ENCODE measurements at places on chromosomes 11 and 22.

- peak; percentile 60 for DNase-seq
These were observed 10.3 kb downstream of the PRDM10 start for GRCh38 chr11:129992161-129992944.

GRCh38 chr11:121575250-121575962 lies 122.6 kb upstream of the SORL1-AS1 start:
- no peak for DNase-seq

DNA sequence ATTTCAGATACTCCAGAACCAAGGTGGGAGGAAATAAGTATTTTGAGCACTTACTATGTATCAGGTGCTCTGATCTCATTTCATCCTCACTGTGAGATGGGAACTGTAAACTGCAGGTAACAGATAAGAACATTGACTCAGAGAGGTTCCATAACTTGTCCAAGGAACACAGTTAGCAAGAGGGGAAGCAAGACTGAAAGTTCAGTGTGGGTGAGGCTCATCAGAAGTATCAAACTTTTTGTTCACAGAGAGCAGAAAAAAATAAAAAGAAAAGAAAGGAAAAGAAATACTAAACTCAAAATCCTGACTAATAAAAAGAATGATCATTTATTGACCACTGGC lies 37.1 kb downstream of the RAB30 start:
- no peak for DNase-seq

DNA sequence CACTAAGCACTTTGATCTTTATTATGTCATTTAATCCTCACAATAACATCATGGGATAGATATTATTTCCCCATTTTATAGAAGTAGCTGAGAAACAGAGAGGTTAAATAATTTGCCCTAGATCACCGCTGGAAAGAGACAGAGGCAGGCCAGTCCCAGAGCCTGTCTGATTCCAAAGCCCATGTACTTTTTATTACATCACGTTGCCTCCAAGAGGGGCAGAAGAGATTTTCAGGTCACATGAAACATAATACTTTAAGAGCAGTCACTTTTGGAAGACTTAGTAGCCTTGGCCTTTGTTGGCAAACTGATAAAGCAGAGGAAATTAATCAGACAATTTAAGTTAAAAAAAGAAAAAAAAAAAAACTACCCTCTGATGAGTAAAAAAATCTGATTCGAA lies 200.2 kb upstream of the ARHGAP20 start:
- DNase-seq = no peak

DNA sequence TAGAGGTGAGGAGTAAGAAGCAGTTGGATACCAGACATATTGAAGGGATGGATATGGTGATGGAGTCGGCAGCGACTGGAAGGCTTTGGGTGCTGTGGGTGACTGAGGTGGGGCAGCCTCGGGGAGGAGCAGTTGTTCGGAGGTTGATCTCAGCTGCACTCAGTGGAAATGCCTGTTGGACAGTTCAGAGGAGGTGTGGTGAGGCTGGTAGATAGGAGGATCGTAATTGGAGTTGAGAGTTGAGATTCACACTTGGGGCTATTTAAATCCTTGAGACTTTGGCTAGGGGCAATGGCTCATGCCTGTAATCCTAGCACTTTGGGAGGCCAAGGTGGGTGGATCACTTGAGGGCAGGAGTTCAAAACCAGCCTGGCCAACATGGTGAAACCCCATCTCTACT lies 6.9 kb downstream of the OTUB1 start:
- no peak for DNase-seq

- DNase-seq = no peak
These were observed 63.2 kb downstream of the OTOG start for GRCh38 chr11:17610085-17610894.

GRCh38 chr22:32676191-32676590 lies 125.3 kb upstream of the TIMP3 start:
- no peak for DNase-seq

GRCh38 chr11:78838417-78838816 lies 263.8 kb upstream of the NARS2 start:
- peak; percentile 26 for DNase-seq

- no peak for DNase-seq
These were observed 22.2 kb downstream of the MRGPRG start for GRCh38 chr11:3196161-3197043.

- DNase-seq = peak; percentile 87
These were observed 24.1 kb downstream of the KCNE3 start for GRCh38 chr11:74443071-74443864.

DNA sequence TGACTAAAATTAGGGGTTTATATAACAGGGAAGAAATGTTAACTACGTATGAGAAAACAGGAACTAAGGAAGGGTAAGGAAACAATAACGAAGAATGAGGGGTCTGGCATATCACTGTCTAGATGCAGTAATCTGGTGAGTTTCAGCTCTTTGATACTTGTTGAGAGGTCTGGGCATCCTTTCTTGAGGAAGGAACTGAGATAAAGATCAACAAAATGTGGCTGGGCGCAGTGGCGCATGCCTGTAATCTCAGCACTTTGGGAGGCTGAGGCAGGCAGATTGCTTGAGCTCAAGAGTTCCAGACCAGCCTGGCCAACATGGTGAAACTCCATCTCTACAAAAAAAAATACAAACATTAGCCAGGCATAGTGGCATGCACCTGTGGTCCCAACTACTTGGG lies 2.7 kb downstream of the DCDC1 start:
- DNase-seq = no peak

- no peak for DNase-seq
These were observed 1.3 kb downstream of the SELENOM start for GRCh38 chr22:31106001-31106571.

DNA sequence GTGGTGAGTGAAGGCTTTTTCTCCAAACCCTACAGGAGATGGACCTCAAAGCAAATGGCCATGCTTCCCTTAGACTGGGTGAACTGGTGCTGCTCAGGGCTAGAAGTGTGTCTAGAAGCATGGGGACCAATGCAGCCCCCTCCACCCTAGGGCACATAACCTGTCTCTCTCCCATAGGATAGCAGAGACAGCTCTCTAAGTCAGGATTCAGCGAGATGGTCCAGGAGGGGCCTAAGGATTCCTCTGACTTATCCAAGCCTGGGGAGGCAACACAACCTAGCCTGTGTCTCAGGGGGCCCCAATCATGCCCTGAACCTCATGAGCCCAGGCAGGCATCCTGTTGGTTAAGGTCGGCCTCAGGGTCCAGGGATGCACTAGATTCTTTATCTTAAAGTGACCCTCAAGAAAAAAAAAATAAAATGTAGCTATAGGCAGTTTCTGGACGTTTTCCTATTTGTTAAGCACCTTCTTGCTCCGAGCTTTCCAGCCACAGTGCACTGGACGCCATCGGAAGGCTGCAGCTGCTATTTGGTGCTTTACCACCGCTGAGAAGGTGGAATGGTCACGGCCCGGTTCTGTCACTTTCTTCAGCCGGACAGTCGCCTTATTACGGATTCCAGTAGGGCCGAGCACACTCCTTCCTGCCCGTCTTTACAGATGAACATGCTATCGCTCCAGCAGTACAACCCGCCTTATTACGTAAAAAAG lies 5.0 kb upstream of the CCND1 start:
- DNase-seq = no peak

DNA sequence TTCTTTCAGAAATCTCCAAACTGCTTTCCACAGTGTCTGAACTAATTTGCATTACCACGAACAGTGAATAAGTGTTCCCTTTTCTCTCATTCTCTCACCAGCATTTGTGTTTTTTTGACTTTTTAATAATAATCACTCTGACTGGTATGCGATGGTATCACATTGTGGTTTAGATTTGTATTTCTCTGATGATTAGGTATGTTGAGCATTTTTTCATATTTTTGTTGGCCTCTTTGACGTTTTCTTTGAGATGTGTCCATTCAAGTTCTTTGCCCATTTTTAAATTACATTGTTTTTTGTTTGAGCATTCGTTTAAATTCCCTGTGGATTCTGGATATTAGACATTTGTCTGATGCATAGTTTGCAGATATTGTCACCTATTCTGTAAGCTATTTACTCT lies 1639.6 kb upstream of the TENM4 start:
- no peak for DNase-seq

DNA sequence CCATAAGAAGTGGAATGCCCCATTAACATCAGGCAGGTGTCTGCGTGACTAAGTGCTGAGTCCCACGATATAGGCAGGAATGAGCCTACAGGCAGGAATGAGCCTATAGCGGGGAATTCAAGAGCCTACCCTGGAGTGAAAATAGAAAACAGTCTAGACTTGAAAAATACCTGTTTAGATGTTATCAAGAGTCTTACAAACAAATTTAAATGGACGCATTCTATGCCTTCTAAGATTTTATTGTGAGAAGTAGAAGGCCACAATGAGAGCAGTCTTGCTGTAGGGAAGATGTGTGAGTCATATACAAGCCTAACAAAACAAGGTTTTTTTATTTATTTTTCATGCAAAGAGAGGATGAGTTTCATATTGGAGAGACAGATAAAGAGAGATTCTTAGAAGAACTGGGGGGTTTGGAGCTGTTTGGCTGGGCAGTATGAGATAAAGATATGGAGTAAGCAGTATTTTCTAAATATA lies 200.8 kb upstream of the ZC3H12C start:
- DNase-seq = no peak

DNA sequence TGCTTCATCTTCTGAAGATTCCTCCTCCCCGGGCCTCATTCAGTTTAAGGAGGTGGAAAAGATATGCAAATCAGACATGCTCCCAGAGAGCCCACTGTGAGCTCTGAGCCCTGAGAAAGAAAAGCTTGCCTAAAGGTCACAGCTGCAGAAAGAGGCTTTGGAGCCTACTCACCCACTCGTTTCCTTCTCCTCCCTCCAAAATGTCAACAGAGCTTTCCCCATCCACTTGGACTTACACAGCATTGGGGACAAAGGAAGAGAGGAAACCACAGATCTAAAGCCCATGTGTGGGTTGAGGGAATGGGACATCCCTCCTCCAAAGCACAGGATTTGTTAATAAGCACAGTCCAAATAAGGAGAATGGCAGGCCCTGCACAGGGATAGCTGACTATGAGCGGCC lies 158.4 kb downstream of the ETS1 start:
- no peak for DNase-seq

DNA sequence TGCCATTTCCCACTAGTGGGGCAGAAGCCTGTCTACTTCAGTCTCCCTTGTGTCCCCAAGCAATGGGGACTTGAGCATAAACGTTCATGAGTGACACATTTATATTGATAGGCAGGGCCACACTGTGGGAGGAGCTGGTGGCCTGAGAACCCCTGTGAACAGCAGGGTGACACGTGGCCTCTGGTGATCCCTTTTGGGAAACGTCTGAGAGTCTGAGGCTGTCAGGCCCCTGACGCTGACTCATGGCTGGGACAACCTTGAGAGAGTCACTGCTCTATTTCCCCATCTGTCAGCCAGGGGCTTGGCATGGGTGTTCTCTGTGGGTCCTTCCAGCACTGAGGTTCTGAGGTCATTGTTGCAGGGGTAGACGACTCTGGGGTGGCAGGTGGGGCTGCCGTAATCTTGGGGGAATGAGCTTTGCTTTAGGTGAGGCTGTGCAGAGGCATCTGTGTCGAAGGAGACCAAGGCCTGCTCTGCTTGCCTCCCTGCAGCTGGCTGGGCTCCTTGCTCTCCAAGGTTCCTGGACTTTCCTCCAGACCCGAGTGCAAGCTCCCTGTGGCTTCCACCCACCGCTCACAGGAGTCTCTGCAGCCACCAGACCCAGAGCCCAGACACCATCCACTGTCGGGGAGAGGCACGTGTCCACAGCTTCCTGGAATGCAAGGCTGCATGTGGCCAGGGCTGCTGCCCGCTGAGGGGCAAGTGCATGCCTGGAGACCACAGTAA lies 54.7 kb downstream of the SMIM38 start:
- no peak for DNase-seq

- peak; percentile 2 for DNase-seq
These were observed 13.7 kb downstream of the NARS2 start for GRCh38 chr11:78560826-78561484.

DNA sequence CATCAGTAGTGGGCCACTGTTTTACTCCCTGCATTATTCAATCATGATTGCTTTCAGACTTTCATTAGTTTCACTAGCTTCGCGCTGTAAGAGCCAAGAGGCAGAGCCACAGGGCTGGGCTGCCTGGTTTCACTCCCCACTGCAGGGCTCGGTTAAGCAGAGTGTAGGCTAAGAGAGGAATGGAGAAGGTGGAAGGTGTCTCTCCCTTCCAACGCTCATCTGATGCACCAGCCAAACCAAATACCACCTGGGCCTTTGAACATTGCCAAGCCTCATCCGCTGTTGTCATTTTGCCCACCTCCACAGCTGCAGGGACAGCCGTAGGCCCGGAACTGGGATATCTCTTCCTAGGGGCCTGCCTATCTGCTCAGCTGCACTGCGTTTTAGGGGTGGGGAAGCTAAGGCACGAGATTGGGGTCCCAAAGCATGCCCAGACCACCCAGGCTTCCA lies 480 bp upstream of the SMARCB1 start:
- DNase-seq = no peak

GRCh38 chr11:103862094-103862801 lies 174.2 kb upstream of the DDI1 start:
- DNase-seq = no peak

DNA sequence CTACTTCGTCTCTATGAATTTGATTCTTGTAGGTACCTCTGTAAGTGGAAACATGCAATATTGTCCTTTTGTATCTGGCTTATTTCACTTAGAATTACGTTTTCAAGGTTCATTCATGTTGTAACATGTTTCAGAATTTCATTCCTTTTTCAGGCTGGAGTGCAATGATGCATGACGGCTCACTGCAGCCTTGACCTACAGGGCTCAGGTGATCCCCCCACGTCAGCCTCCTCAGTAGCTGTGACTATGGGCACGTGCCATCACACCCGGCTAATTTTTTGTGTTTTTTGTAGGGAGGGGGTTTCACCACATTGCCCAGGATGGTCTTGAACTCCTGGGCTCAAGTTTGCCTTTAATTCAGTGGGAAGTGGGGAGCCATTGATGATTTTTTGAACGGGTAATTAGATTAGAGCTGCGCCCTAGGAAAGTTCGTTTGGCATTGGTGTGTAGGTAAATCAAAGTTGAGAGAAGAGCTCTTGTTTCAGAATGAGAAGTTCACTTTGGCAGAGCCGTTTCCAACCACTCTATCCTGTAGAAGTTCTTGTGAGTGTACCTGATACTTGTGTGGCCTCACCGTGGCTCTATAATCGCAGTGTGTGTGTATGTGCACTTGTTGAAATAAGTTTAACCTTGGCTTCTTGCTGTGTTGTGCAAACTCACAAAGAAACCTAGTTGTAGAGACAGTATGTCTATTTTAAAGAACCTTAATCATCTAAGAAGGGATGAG lies 115.9 kb downstream of the NAV2 start:
- DNase-seq = no peak

- no peak for DNase-seq
These were observed 8.4 kb upstream of the ETS1 start for GRCh38 chr11:128595775-128596174.

All from COR-L47 (cell line).